ENCODE measurements at places on chromosomes 6 and 20. TPM values are rescaled to one million over a fixed set of nuclear protein-coding genes. Genes with fewer than 3 reads are reported as not detected.

Gene DZANK1
- polyA plus RNA-seq = 3.7 TPM

Gene USP49
- 3.2 TPM for polyA plus RNA-seq

GRCh38 chr6:75824160-75824559, 75.1 kb downstream of the MYO6 start:
- DNase-seq = peak; percentile 16

DNA sequence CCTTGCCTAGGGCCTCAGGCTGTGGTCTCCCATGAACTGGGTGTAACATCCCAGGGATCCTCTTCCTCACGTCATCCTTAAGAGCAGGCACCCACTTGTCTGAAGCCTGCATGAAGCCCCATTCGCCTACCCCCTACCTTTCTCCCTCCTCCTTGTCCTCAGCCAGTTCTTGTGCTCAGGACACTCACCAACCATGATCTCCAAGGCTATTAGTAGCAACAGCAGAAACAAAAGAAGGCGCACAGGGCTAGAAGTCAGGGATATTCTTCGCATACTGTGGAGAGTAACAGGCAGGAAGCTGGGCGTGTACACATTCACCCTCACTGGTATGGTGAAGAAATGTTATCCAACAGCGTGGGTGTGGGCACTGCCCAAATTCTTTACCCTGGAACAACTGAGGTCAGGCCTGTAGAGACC, 7.3 kb downstream of the RAET1E start:
- no peak for DNase-seq

- DNase-seq = no peak
These were observed 5.9 kb downstream of the ZNF512B start for GRCh38 chr20:63963784-63964301.

DNA sequence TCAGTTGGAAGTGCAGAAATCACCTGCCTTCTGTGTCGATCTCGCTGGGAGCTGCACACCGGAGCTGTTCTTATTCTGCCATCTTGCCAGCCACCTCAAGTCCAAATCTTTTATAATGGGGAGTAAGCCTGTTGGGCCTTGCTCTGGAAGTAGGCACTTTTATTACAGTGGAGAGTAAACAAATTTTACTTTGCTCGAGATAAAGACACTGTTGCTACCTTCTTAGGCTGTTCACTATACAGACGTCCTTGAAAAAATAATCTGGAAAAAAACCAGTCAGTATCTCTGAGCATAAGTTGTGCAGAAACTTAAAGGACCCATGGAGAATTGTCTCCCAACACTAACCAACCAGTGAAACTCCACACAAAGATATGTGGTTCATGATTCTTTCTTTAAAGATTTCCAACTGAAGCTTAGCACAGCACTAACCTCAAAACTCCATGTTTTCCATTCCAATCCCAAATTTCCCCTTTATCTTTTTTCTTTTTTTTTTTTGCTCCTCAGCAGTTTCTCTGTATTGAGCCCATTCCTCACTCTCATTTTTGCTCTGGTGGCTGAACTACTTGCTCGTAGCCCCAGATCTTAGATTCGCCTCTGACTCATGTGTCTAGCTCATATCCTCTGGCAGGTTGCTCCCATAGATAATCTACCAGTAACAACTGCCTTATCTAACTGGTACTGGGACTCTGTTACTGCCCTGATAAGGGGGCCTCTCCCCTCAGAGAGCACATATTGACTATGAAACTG, 34.3 kb upstream of the COL9A1 start:
- no peak for DNase-seq

DNA sequence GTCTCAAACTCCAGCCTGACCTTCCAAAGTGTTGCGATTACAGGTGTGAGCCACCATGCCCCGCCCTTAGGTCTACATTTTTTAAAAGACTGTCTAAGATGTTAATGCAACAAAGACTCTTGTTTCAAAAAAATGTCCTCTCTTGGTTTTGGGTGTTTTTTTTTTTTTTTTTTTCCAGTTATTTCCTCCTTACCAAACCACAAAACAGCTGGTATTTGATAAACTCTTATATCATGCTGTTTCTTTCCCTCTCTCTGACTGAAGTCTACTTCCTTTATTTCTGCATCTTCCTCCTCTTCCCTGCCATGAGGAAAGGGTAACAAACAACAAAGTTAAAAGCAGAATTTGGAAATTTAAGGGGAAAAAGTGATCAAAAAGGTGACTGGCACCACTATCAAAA, 21.2 kb downstream of the STK38 start:
- DNase-seq = no peak

DNA sequence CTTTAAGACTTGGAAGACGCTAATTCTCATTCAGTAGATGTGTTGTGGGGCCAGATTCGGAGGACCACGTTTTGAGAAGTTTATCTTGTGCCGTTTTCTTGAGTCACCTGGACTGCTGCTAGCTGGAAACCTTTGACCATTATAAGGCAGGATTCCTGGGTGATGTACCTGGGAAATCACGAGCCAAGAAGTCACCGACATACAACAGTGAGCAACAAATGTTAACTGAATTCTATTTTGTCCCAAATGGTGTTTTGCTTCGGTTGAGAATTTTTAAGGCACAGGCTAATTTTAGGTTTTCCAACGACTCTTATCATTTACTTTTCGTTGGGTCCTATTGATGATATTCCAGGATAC, 93.4 kb upstream of the BTN3A2 start:
- no peak for DNase-seq

- DNase-seq = no peak
These were observed 70.4 kb downstream of the SOX4 start for GRCh38 chr6:21663966-21664313.

All from GM12878 (cell line).